Caudate nucleus (tissue), 63 donors: ENCODE measurements at places on chromosomes 4 and X.

DNA sequence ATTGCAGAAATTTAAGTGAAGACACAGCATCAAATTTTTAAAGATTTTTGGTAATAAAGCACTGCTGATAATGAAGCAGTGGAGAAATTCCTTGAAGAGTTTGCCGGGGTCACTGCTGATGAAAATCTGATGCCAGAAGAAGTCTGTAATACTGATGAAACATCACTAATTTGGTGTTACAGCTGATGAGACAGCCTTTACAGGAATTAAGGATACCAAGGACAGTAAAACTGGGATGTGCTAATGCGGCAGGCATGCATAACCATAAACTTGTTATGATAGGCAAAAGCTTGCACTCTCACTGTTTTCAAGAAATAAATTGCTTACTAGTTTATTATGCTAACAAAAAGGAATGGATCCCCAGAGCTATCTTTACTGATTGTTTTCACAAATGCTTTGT, 52.9 kb upstream of the VEGFC start:
- DNase-seq: no peak

DNA sequence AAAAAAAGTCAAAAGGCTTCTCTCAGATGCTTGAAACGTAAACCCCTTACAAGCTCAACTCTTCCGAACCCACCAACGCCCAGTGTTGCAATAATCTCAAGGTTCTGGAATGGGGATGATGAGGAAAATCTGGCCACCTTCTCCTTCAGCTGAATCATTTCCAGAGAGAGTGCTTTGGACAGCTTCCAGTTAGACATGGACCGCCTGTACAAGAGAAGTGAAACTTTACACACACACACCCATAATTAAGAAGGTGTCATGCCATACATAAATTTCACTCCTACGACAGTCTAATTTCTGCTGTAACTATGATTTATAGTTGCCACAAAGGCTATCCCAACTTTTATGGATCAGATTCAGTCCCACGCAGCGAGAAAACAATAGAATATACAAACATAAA, 72.3 kb downstream of the PRKG2 start:
- DNase-seq: no peak

DNA sequence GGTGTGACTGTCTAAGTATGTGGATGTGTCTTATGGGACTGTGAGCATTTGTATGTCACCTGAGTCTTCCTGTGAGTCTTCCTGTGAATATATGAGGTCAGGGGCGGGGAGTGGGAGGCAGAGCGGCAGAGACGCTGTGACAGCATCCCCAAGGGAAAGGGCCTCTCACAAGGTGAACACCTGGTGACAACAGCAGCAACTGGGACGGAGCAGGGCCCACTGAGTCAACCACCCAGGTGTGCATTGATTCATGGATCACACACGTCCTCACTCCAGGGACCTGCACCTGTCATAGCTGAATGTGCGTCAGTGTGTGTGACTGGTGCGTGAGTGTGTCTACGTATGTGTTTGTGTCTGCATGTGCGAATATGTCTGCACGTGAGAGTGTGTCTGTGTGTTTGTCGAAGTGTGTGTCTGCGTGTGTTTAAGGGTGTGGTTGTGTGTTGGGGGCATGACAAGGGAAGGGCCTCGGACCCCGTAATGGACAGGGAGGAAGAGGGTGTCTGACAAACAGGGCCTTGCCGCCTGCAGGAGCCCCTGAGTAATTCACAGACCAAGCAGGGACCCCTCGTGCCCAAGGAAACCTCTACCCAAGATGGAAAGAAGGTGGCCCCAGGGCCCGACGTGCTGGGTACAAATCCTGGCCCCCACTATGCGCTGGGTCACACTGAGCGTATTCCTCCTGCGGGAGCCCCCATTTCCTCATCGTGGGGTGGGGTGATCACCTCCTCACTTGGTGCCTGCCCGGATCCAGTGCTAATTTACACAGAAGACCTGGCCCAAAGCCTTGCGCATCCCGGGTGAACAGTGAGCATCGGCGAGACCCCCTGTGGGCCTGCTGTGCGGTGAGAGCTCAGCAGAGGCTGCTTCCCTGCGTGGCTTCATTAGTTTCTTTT, 76.7 kb downstream of the ABLIM2 start:
- DNase-seq: no peak

- no peak for DNase-seq
Observed at GRCh38 chrX:130245441-130245840, 23.3 kb downstream of the ZNF280C start.
